Vagina (tissue), 2 donors: ENCODE measurements at places on chromosomes 16 and 17.

GRCh38 chr17:5536866-5537650, 47.3 kb downstream of the NLRP1 start:
- no peaks in the 10 kb centered on the region for H3K27me3 ChIP-seq
- H3K4me3 ChIP-seq, result no peak overlapping the region
- H3K27ac ChIP-seq, result peak overlapping the region; percentile 78
- DNase-seq, result no peak
- peaks cover 82% of the 10 kb centered on the region for H3K36me3 ChIP-seq
- H3K4me1 ChIP-seq, result peaks cover 36% of the 10 kb centered on the region

GRCh38 chr17:42277342-42277712, 1.1 kb upstream of the STAT5B start:
- no peak for DNase-seq
- H3K4me3 ChIP-seq, result no peak overlapping the region
- H3K4me1 ChIP-seq, result peaks cover 44% of the 10 kb centered on the region
- H3K36me3 ChIP-seq, result no peaks in the 10 kb centered on the region
- no peaks in the 10 kb centered on the region for H3K27me3 ChIP-seq

GRCh38 chr17:59372138-59372751, 40.8 kb downstream of the YPEL2 start:
- no peaks in the 10 kb centered on the region for H3K27me3 ChIP-seq
- no peak overlapping the region for H3K4me3 ChIP-seq
- no peaks in the 10 kb centered on the region for H3K36me3 ChIP-seq
- DNase-seq, result no peak
- H3K27ac ChIP-seq, result peak overlapping the region; percentile 87

DNA sequence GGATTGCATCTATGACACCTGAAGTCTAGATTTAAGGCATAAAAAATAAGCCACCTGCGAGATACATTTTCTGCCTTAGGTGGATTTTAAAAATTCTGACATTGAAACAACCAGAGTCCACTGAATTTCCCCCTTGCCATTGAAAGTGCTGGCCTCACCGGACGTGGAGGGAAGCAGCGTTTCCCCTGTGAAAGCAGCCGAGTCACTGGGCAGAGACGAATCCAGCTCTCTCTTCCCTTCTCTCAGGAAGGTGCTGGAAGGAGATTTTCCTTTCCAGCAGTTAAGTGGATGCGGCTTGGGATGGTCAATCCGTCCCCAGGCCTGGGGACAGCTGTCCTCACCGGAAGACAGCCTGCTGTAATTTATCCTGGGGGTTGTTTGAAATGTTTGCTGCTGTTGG, 270.9 kb upstream of the FOXF1 start:
- H3K36me3 ChIP-seq, result no peaks in the 10 kb centered on the region
- no peak overlapping the region for H3K27ac ChIP-seq
- no peaks in the 10 kb centered on the region for H3K27me3 ChIP-seq
- no peaks in the 10 kb centered on the region for H3K4me1 ChIP-seq
- H3K4me3 ChIP-seq, result no peak overlapping the region

- H3K4me1 ChIP-seq, result peaks cover 51% of the 10 kb centered on the region
- no peak for DNase-seq
- H3K27me3 ChIP-seq, result no peaks in the 10 kb centered on the region
- no peaks in the 10 kb centered on the region for H3K36me3 ChIP-seq
Measured at GRCh38 chr16:87851141-87851587, 18.1 kb downstream of the SLC7A5 start.

DNA sequence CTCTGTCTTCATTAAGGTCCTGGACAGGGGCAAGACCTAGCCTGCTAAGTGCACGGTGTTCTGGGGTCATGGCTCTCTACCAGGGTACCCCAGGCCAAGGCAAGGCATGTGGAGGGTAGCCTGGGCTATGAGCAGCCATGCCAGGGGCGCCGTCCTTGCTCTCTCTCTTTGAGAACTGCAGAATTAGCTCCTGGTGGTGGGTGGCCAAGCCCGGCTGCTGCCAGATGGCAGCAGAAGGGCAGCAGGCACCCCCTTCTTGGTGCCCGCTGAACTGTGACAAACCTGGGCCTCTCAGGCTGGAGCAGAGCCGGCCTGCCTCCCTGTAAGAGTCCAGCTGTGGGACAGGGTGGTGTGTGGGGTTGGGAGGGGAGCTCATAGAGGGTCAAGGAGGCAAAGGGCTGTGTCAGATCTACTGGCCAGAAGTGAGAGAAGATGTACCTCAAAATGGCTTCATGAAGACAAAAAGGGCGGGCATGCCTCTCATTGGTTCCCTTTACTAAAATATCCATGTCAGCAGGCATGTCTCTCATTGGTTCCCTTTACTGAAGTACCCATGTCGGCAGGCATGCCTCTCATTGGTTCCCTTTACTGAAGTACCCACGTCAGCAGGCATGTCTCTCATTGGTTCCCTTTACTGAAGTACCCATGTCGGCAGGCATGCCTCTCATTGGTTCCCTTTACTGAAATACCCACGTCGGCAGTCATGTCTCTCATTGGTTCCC, 81.7 kb upstream of the SDK2 start:
- H3K4me3 ChIP-seq, result no peak overlapping the region
- H3K4me1 ChIP-seq, result no peaks in the 10 kb centered on the region
- no peak for DNase-seq
- H3K36me3 ChIP-seq, result no peaks in the 10 kb centered on the region
